ENCODE measurements at places on chromosomes 4 and X.
A peak's percentile ranks its signal among the peaks of the same experiment; 100 is the strongest.

DNA sequence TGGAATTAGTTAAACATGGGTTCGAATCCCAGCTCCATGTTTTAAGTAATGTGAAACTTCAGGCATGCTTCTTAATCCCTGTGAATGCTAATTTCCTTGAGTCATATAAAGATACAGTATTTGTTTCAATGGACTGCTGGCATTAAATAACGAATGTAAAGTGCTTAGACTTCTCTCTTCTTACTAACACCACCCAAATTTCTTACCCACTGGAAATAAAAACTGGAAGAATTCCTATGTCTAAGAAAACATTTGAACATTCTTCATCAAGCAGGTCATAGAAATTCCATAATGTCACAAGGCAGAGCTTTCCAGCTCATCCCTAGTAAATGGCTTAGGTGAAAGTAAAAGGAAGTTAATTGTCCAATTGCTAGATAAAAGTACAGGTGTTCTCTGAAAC is 172.5 kb downstream of the ANK2 start:
- no peak for DNase-seq

GRCh38 chr4:99861120-99861905 is 32.9 kb downstream of the LAMTOR3 start:
- DNase-seq = no peak

GRCh38 chr4:69782651-69783310 is 22.4 kb upstream of the SULT1B1 start:
- no peak for DNase-seq

DNA sequence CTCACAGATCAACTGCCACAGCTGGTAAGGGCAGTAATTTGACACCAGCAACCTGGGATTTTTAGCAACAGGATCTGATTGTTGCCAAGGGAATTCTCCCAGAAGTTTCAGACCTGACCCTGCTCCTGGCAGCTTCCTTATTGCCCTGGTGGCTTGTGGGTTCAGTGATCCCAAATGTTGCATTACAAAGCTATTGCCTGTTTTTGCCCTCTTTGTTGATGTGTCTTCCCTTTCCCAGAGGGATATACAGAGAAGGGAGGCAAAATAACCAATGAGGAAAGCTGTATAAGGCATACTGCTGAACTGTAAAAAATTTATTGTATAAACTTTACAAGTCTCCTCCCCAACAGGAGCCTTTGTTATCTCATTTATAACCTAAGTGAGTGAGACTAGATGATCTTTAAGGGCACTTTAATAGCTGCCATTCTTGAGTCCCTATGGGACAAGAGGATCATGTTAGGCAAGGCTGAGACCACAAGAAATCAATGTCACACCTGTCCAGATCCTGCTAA is 22.2 kb downstream of the VSIG4 start:
- DNase-seq = no peak

DNA sequence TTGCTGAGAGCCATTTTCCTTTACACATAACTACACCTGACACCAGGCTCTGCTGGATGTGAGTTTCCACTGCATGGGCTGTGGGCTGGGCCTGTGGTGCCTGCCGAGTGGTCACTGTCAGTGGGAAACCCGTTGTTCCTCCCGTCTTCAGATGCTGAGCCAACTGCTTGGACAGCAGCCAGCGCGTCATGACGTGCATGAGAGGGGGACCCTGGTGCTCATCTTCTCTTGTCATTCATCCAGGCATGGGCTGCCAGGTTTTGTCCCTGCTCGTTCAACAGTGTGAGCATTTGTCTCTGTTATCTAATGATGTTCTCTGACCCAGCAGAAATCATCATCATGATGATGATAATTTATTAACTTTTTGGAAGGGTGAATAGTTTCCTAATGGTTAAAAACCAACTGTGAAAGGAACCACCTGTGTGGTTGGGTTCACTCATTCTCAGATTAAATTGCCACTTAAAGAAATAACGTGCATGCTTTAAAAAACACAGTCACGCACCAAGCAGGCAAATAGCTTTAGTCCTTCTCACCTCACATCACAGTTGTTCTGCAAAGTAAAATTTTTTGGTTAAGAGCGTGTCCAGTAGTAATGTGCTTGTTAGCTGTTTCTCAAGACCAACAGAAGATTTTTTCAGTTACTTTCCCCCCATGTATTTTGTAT is 19.9 kb upstream of the CLDN34 start:
- DNase-seq = peak; percentile 43

GRCh38 chr4:9971711-9972110 is 49.6 kb downstream of the SLC2A9 start:
- DNase-seq = no peak

- no peak for DNase-seq
Observed at GRCh38 chr4:74283614-74284013, 24.7 kb upstream of the EPGN start.

GRCh38 chr4:103361926-103362325 is 163.8 kb upstream of the CENPE start:
- DNase-seq = no peak

- no peak for DNase-seq
Observed at GRCh38 chrX:17606231-17606630, 131.1 kb upstream of the SCML1 start.

- no peak for DNase-seq
Observed at GRCh38 chr4:161585011-161585410, 578.8 kb downstream of the FSTL5 start.

- peak; percentile 29 for DNase-seq
Observed at GRCh38 chr4:13190093-13190721, 293.9 kb downstream of the RAB28 start.

DNA sequence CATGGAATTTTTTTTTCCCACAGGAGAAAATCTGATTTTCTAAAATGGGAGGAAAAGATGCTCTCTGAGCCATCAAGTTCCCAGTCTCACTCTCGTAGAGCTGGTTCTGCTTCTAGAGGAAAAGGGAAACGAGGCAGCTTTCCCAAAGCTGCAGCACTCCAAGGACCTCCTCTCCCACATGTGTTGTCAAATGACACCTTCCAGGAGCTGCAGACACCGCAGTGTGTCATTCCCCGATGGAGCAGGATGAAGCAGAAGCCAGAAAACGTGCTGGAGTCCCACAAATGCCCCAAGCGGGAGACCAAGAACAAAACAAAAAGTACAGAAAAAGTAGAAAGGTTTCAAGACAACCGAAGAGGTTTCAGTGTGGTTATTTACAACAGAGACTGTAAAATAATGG is 348.1 kb downstream of the ARHGAP10 start:
- DNase-seq = no peak

DNA sequence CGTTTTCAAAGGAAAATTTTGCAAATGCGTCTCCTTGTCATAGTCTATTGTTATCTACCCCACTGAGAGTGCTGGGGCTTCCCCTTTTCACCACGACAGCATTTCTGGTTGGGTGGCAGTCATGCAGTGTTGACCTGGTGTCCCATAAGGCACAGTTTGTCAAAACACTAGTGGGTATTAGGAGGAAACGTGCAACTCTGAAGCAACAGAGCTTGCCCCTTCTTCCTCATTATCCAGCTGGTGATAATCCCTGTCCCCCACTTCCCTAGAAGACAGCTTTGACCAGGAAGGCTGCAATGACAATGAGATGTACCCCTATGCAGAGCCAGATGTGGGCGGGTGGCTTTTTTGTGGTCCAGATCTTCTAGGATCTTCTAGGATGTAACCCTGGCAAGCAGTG is 1.8 kb downstream of the TBC1D1 start:
- no peak for DNase-seq

GRCh38 chr4:118850488-118851173 is 14.7 kb upstream of the SEC24D start:
- DNase-seq = no peak

DNA sequence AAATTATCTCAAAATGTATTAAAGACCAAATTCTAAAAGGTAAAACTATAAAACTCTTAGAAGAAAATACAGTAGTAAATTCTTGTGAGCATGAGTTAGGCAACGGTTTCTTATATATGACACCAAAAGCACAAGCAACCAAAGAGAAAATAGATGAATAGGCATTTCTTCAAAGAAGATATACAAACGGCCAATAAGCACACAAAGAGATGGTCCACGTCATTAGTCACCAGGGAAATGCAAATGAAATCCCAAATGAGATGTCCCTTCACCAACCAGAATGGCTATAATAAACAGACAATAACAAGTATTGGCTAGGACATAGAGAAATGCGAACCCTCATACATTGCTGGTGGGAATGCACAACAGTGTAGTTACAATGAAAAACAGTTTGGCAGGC is 44.6 kb downstream of the RAB33A start:
- DNase-seq = no peak

DNA sequence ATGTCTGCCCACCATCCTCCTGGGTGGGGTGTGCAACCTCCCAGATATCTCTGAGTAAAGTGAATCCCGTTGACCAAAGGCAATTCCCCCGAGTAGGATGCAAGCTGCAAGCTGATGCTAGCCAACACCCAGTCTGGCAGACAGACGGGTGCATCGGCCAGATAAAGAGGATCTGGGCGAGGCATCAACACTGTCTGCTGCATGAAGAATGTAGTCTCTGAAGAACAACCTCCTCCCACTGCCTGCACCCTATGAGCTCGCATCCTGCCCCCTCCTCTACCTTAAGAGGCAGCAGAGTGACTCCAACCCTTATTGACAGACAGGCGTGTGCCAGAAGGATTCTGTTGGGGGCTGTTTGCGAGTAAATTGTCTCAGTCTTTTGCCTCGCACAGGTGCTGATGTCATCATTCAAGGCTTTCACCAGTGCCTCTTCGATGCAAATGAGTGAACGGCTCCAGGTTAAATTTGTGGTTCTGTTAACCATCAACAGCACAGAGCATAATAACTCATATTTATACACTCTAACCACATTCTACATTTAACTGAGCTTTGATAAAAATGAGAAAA is 546.9 kb downstream of the BCOR start:
- DNase-seq = no peak

DNA sequence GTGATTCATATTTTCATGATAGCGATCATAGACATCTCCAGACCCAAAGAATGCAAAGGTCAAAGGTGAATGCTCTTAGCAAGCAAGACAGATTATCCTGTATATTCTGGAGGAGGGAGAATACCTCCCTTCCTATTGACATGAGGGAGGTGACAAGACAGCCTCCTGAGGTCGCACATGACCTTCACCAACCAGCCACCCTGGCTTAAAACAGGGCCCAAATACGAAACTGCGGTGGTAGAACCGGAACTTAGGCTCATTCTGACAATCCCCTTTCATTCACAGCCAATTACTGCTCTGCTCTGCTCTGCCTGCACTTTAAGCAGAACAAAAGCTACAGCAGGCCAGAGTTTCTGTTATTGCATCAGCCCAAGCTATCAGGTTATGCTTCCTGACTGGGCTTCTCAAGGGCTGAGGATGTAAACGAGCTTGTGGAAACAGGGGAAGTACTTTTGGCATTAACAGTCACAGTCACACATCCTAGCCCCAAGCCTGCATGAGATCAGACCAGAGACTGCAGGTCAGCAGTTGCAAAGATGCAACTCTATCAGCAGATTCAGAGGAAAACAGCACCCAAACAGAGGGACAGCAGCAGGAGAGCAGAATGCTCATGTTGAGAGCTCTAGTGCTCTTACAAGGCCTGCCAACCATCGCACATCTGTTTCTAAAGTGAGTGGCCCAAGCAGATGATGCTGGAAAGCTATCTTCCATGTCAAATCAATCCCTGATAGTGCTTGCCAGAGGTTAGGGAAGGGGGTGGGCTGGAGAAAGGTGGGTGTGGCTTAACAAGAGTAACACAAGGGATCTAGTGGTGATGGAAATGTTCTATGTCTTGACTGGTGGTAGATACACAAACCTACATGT is 51.3 kb upstream of the MAP3K15 start:
- no peak for DNase-seq

DNA sequence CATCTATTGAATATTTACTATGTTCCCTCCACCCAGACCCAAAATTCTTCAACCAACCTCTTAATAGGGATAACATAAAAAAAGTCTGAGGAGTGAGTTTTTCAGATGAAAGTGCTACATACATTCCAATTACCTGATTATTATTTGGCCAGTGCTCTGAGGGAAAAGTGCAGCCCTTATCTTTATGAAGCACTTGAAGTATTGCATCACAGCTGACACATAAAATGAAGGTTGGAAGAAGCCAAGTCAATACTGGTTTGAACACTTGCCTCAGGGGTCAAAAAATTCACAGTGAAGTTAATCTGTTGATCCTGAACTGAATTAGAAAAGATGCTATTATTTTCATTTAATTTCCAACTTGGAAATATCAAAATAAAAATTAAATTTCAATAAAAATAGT is 498.9 kb downstream of the INPP4B start:
- no peak for DNase-seq

GRCh38 chr4:139988863-139989765 is 164.9 kb downstream of the MAML3 start:
- no peak for DNase-seq

DNA sequence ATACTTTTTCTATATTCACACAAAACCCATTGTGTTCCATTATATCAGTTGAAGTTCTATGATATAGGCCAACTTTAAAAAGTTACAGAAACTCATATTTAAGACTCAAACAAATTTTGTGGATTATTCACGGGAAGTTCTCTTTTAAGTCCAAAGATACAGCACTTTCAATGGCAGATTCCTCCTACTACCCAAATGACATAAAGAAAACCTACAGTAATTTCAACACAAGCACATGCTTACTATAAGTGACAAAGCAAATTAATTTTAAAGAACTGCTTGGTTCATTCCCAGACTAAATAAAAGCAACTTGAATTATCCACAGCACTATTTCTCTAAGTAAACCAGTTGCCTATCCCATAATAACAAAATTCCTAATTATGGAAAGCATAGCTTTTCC is 4.1 kb downstream of the PPA2 start:
- DNase-seq = no peak

DNA sequence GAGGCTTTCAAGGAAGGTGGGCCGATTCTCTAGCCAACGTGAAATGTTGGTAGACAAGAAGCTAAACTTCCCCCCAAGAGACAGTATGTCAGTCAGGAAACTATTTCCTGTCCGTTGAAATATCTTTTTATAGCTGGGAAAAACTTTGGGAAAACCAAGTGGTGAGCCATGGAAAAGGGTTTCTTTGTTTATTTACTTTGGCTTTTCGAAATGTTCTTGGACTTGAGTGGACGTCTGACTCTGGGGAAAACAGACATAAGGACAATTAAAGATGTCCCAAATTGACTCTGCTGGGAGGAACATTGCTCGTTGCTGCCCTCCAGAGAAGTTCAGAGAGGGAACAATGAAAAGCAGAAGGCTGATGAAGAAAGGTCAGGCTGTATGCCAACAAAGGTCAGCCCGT is 295.4 kb downstream of the RAPGEF2 start:
- no peak for DNase-seq

GRCh38 chr4:38185406-38186144 is 225.4 kb downstream of the PTTG2 start:
- no peak for DNase-seq

- no peak for DNase-seq
Observed at GRCh38 chr4:124321364-124321763, 391.2 kb downstream of the ANKRD50 start.

DNA sequence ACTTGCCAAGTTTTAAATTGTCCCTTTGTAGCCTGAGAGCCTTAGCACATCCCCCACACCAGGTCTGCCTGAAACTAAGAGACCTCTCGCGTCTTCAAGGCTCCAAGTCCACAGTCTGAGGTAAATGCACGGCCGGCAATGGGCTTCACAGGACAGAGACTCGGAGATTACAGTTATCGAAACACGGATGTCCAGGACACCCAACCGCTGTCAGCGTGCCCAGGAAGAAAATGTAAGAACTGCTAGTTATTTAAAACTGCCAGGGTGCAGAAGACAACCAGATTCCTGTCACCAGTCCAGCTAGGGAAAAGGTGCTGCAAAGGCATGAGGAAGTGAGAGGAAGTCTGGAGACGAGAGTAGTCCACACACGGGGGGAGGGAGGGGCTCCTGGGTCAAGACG is 28.9 kb downstream of the ZNF827 start:
- DNase-seq = no peak

Measured in eye (tissue), 1 donor.